Fibroblast of lung (primary cell): ENCODE measurements at places on chromosomes 5 and 9. TPM values are rescaled to one million over a fixed set of nuclear protein-coding genes. Genes with fewer than 3 reads are reported as not detected.
A peak's percentile ranks its signal among the peaks of the same experiment; 100 is the strongest.

DNA sequence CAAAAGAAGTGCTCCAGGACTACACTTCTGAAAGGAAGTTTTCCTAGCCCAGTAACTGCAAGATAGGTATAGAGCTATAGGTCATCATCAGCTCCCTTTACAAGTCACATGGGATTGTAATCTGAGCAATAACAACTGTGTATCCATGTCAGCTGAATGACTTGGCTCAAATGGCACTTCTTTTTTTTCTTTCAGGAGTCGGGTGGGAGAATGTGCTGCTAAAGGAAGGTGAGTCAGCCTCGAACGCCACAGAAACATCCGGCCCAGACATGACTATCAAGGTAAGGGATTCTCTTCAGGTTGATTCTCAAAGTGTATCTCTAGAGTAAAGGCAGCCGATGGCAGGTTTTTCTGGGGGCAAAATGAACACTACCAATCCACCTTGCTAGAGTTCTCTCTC is 192.2 kb downstream of the C9orf152 start:
- DNase-seq, result peak; percentile 94

Gene SMIM3
- total RNA-seq, result 34.9 and 59.9 TPM in 2 replicates

Gene NPR3
- 1.5 and 14.9 TPM in 2 replicates for total RNA-seq

GRCh38 chr9:95099321-95100070 is 218.0 kb downstream of the FANCC start:
- DNase-seq, result no peak

- DNase-seq, result no peak
Measured at GRCh38 chr5:113435575-113435974, 786 bp upstream of the TSSK1B start.

- no peak for DNase-seq
Measured at GRCh38 chr9:113395000-113395861, 5.9 kb downstream of the ALAD start.

Gene NTNG2
- 0.77 and 2.1 TPM in 2 replicates for total RNA-seq

Gene CD74
- 3.9 and 5.9 TPM in 2 replicates for total RNA-seq

- DNase-seq, result no peak
Measured at GRCh38 chr5:14310901-14311300, 167.8 kb downstream of the TRIO start.

DNA sequence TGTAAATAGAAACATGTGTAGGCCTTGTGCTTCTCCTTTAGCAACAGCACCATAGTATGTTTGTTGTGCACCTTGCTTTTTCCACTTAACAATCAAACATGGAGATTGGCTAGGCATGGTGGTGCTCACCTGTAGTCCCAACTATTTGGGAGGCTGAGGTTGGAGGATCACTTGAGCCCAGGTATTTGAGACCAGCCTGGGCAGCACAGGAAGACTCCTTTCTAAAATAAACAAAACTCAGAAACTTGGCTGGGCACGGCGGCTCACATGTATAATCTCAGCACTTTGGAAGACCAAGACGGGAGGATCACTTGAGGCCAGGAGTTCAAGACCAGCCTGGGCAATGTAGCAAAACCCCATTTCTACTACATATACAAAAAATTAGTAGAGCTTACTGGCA is 948 bp upstream of the FAXDC2 start:
- no peak for DNase-seq

DNA sequence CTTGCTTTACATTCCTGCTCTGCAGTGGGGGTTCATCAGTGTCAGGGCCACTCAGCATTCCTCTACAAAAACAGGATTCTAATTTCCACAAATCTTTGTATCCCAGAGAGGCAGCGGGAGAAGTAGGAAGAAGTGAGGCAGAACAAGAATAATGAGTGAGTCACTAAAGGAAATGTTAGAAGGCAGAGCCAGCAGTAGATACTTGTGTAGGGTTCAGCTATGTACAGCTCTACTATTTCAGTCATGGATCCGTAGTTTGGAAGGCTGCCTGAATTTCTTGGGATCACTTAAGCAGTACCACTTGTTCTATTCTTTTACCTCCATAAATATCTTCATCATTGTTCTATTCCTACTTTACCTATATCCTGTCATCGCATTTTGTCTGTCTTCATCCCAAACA is 246.3 kb upstream of the TLE4 start:
- peak; percentile 70 for DNase-seq

Gene ITK
- 0.17 TPM in 1 of 2 replicates, not detected in the other for total RNA-seq

DNA sequence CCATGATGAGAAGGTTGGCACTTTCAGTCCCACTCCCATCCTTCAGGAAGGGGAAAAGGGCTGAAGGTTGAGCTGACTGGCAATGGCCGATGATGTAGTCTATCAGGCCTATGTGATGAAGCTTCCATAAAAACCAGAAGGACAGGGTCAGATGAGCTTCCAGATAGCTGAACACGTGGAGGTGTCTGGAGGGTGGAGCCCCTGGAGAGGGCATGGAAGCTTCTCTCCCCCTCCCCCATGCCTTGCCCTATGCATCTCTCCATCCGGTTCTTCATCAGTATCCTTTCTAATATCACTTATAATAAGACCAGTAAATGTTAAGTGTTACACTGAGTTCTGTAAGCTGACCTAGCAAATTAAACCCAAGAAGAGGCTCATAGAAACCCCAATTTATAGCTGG is 32.6 kb upstream of the SMU1 start:
- DNase-seq, result no peak

GRCh38 chr9:117145811-117146490 is 268.9 kb downstream of the ASTN2 start:
- DNase-seq, result no peak

DNA sequence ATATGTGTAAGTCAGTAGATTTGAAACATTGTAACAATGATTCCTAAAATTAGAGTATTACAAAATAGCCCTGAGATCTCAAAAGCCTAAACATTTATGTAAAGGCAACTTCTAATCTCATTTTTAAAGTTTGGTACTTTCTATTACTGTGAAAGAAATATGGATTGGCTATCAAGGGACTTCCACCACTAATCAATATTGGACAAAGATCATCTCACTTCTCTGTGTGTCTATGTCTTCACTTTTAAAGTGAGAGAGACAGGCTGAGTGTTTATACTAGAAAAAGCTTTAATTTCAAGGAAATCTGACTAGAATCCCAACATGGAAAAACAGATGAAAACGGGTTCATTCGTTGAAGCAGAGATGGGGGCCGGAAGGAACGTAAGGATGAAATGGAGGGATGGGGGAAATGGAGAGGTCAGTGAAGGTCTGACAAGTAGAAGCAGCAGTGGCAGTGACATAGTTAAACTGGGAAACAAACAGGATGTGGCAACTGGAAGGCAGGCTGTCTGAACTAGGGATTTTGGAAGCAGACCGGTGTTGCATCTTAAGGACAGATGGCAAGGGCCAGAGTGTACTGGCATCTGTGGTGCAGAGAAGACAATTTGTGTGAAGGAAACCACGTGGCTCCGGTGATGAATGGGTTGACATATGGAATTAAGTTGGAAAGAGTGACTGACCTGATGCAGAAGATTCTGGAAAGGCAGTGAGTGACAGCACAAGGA is 60.8 kb downstream of the PDE4D start:
- no peak for DNase-seq

DNA sequence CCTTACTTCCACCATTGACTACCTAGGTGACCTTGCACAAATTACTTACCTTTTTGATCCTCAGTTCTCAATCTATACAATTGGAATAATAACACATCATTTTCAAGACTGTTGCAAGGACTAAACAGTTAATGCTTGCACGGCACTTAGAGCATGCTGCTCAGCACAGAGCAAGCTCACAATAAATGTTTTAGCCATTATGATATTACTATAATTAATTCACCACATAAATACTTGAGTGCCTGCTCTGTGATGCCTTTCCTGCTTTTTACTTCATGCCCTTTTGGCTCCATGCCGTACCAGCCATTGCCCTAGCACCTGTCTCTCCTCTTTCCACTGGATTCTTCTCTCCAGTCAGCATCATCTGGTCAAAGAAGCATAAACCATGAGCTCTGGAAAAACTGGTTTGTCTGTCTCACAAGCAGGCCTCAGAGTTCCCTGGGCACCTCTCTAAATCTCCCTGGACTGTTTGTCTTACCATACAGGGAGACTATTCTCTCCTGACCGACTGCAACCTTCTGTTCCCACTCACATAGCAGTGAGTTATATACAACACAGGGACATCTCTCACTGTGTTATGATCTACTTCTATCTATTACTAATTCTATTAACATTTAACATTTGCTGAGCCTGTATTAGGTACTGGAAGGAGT is 260.4 kb upstream of the ADRA1B start:
- no peak for DNase-seq

GRCh38 chr5:88557881-88558280 is 289.2 kb upstream of the TMEM161B start:
- DNase-seq, result no peak

- no peak for DNase-seq
Measured at GRCh38 chr5:171709930-171710329, 75.7 kb upstream of the SMIM23 start.

- peak; percentile 52 for DNase-seq
Measured at GRCh38 chr5:168477060-168477459, 9.2 kb upstream of the RARS1 start.

Gene ASPN
- total RNA-seq, result 10.4 and 10.5 TPM in 2 replicates

GRCh38 chr5:167872791-167873190 is 418.7 kb upstream of the WWC1 start:
- no peak for DNase-seq

- DNase-seq, result peak; percentile 71
Measured at GRCh38 chr5:137370096-137371071, 128.7 kb downstream of the SPOCK1 start.

Gene STING1
- 35.7 and 70.2 TPM in 2 replicates for total RNA-seq

DNA sequence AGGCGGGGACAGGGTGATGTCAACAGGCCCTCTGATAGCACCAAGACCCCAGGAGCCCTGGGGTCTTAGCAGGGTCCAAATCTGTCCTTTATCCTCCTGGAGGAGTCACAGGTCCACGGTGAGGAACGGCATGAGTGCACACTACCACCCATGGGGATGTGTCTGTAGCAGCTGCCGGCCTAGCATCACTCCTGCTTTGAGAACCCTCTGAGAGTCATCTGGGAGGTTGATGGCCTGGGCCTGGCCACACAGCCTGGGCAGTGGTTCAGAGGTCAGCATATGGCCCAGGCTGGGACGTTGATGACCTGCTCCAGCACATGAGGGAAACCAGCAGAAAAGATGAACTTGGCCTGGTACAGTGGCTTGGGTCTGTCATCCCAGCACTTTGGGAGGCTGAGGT is 1.8 kb upstream of the GFPT2 start:
- DNase-seq, result no peak

DNA sequence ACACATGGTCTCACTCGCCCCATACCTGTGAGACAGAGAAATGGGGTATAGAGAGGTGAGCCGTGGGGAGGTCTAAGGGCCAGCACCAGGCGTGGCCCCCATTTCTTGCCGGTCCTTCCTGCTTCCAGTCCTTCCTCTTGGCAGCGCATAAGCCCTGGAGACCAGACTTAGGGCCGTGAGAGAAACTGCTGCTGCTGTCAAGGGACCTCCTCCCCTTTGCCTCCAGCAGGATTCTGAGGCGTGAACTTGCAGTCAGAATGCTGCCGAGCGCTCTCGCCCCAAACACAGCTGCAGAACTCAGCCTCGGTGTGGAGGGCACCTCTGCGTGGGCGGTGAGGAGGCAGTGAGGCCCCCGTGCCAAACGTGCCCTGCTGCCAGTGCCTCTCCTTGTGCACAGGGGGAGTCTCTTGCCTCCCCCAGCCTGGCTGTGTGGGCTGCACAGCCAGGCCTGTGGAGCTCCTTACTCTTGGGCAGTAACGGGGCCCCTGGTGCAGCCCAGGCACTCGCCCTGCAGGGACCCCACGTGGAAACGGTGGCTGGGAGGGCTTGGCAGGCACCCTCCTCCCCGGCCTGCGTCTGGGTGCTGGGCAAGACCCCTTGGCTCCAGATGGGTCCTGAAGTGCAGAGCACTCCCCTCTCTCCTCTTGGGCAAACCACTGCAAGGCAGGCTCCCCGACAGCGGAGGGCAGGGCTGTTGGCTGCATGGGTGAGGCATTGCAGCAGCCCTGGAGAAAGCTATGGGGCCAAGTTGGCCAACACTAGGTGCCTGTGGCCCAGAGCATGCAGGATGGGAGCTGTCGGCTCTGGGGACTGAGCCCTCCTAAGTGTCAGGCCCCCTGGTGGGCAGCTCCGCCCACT is 85.4 kb downstream of the RXRA start:
- peak; percentile 13 for DNase-seq

Gene ALDOB
- not detected in 2 replicates for total RNA-seq

DNA sequence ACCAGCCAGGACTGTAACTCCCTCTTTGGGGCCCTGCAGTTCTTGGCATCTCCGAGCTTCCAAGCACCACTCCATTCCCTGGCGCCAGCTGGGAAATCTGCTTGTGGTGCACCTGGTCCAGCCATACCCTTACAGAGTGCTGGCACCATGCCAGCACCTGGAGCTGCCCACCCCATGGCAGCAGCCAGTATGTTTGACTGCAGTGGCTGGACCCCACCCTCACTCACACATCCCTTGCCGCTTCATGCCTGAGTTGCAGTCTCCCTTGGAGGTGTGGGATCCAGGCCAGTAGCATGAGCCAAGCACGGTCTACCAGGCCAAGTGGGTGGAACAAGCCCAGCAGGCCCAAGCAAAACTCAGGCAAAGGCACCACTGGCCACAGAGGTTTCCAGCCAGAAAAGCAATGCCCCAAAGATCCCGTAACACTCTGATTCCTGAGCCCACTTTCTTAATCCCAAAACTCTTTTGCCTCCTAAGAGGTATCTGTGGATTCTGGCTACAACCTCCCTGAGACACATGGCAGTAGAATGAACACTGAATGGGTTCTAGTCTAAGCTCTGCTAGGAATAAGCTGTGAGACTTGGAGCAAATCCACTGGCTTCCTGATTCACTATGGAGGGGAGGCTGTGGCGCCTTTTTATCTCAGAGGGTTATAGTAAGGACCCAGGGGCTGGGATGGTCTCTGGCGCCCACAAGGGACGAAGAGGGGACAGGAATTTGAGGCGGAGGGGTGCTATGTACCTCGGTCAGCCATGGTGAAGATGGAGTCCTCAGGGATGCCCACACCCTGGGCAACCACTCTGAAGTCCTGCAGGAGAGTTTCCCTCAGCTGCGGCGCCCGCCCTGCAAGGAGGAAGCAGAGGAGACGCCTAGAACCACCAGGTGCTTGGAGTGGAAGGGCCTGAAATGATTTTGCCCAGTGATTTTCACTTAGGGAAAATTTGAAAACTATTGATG is 5.6 kb downstream of the AMBP start:
- peak; percentile 52 for DNase-seq

DNA sequence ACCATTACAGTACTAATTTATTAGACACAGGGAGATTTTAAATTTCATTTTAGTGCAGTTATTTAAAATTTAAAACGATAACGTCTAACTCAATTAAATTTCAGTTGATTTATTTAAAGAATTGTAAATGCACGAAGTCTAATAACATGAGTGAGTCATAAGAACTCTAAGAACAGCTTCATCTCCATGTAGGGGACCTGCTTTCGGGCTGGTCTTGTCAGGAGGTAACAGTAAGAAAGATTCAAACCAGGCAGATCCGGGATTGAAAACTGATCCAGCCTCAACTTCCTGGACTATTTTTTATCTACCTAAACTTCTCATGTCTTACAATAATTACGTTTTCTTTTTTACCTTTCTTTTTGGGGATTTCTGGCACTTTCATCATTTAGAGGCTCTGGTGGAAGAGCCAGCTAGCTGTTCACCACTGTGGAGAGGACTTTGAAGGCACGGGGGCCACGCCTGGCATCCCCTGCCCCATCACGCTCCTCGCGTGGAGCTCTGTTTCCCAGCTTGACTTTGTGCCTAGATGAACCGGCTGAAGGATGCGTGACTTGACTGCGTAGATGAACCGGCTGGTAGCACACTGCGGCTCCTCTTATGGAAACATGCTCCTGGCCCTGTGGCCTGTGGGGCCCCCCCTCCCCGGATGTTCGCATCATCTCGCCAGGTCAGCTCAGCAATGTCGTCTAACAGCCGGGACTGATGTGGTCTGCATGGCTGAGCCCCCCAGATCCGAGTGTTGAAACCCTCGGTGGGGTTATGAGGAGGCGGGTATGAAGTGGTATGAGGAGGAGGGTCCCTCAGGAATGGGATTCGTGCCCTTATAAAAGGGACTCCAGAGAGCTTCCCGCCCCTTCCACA is 26.0 kb downstream of the NDUFS6 start:
- DNase-seq, result no peak
